DND-41 (cell line): ENCODE measurements at places on chromosomes 12 and 14.

- no peak for DNase-seq
These were observed 87.7 kb upstream of the FOXG1 start for GRCh38 chr14:28678887-28679286.

DNA sequence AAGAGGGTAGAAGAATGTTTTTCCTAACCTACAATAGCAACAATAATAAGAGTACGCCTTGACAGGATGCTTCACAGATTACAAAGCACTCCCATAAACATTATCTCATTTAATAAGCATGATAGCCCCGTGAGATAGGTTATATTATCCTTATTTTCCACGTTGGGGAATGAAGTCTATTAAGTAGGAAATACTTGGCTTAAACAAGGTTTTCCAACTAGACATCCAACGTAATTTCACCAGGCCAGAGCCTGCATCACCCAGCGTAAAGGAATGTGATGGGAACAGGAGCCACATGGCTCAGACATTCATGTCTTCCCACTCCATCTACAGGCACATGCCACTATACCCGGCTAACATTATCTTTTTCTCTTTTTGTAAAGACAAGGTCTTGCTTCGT is 223.4 kb upstream of the AMIGO2 start:
- no peak for DNase-seq

GRCh38 chr12:57242691-57243454 is 8.1 kb downstream of the STAC3 start:
- peak; percentile 79 for DNase-seq

GRCh38 chr14:64971943-64972791 is at the start of gene RAB15:
RAB15 (minus strand) TSS chr14:64972336; CDS start chr14:64972076, 260 bp downstream.
- peak; percentile 71 for DNase-seq

DNA sequence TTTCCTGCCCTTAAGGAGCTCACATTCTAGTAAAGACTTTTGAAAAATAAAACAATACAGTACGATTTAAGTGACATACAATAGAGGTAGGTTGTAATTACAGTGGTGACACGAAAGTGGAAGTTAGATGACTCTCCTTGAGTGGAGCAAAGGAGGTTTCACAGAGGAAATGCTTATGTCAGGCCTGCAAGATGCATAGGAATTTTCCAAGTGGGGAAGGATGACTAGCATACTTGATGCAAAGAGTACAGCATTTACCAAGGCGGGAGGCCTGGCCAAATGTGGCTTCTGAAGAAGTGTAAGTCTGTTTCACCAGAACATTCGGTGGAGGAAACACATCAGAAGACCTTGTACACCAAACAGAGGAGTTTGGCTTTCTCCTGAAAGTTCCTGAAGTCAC is 55.2 kb downstream of the ERO1A start:
- no peak for DNase-seq

DNA sequence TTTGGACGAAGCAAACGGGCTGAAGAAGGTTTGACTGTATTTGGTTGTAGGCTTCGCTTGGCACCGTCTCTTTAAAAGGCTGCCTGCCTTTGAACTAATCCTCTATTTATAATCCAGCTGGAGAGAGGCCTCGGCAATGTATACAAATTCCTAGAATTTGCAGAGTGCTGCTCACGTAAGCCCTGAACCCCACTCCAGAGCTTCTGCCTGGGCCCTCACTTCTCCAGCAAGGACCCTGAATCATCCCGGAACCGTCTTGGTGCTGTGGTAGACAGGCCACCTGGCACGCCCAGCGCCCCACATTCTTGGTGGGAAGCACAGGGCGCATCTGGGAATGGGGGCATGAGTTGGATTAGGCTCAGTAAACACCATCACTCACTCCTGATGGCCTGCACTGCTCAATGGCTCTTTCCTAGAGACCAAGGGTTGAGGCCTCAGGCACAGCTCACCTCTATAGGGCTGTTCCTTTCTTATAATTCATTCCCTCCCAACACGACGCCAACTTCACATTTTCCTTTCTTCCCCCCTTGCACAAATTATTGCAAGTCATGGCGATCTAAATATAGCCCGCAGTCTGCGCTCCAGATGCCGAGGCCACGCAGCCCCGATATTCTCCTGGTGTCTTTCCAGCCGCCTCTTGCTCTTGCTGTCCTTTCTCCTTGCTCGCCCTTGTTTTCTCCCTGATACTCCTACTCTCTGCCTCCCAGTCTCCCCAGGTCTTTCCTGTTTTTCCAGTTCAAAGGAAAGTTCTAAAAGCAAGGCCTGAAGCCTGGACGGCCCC is 141.0 kb downstream of the ZFP36L1 start:
- DNase-seq: no peak

DNA sequence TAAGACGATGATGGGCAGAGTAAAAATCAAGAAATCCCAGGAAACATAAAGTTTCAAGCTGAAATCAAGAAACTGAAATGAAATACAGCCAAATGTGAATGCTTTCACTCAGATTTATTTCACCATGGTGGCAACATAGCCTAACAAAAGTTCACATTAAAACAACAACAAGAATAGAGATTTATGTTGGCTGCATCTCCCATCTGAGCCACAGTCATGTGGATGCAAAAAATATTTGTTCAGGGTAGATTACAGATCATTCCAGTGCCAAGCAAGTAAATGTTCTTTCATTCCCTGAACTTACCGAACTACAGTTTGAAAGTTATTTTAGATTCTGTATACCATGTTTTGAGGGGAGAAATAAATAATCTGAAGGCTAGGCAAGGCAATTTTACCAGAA is 159.9 kb upstream of the TMTC1 start:
- no peak for DNase-seq

DNA sequence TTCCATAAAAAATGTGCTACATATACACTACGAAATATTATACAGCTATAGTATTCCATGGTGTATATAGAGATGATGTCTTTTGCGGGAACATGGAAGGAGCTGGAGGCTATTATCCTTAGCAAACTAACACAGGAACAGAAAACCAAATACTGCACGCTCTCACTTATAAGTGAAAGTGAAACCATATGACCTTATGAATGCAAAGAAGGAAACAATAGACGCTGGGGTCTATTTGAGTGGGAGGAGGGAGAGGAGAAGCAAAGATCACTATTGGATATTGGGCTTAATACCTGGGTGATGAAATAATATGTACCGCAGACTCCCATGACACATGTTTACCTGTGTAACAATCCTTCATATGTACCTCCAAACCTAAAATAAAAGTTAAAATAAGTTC is 142.8 kb downstream of the LRFN5 start:
- DNase-seq: peak; percentile 9

DNA sequence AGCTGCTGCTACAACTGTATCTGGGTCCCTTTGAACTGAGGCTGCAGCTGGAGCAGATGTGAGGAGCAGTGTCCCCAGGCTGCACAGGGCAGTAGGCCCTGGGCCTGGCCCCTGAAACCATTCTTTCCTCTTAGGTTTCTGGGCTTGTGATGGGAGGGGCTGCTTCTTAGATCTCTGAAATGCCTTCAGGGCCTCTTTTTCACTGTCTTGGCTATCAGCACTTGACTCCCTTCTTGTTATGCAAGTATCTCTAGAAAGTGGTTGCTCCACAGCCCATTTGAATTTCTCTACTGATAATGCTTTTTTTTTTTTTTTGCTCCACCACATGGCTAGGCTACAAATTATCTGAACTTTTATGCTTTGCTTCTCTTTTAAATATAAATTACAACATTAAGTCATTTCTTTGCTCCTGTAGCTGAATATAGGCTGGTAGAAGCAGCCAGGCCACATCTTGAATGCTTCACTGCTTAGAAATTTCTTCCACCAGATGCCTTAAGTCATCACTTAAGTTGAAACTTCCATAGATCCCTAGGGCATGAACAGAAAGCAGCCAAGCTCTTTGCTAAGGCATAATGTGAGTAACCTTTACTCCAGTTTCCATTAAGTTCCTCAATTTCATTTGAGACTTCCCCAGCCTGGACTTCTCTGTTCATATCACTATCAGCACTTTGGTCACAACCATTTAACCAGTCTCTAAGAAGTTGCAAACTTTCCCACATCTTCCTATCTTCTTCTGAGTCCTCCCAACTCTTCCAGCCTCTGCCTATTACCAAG is 41.1 kb downstream of the ACSM4 start:
- no peak for DNase-seq

GRCh38 chr14:51068268-51068667 is 26.6 kb downstream of the TRIM9 start:
- DNase-seq: no peak

GRCh38 chr14:74911704-74912103 is 11.4 kb downstream of the RPS6KL1 start:
- no peak for DNase-seq

DNA sequence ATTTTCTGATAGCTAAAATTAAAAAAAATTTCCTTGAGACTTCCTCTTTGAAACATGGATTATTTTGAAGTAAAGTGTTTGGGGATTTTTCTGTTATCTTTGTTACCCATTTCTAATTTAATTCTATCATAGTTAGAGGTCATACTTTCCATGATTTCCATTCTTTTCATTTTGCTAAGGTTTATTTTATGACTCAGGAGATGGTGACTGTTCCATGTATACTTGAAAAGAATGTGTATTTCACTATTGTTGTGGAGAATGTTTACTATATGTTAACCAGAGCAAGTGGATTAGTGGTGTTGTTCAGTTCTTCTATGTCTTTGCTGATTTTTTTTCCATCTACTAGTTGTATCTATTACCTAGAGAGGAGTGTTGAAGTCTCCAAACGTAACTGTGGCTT is 250.5 kb upstream of the PELI2 start:
- no peak for DNase-seq

- DNase-seq: no peak
These were observed 94.6 kb downstream of the SRRM4 start for GRCh38 chr12:119075918-119076317.

GRCh38 chr14:36955376-36955775 is 217.0 kb downstream of the SLC25A21 start:
- DNase-seq: no peak

DNA sequence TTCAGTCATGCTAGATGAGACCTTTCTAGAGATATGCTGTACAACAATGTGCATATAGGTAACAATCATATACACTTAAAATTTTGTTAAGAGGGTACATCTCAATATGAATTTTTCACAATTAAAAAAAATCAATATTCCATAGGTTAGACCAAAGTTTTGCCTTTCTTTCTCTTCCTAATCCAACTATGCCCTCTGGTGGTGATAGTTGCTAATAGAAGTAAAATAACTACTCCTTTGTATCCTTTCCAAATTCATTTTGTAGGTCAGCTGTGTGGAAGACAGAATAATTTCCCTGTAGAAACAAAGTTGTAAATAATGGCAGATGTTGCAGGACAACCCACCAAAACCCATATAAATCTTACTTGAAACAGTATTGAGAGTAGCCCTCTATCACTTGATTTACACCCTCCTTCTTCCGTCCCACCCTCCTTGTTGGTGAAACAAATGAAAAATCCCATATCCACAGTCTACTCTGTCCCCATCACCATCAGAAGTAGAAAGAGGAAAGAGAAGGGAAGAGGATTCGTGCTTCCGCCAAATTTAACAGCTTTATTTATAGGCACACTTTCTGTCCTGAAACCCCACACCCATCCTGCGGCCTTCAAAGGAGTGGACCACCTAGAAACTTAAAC is 34.2 kb upstream of the KICS2 start:
- no peak for DNase-seq

DNA sequence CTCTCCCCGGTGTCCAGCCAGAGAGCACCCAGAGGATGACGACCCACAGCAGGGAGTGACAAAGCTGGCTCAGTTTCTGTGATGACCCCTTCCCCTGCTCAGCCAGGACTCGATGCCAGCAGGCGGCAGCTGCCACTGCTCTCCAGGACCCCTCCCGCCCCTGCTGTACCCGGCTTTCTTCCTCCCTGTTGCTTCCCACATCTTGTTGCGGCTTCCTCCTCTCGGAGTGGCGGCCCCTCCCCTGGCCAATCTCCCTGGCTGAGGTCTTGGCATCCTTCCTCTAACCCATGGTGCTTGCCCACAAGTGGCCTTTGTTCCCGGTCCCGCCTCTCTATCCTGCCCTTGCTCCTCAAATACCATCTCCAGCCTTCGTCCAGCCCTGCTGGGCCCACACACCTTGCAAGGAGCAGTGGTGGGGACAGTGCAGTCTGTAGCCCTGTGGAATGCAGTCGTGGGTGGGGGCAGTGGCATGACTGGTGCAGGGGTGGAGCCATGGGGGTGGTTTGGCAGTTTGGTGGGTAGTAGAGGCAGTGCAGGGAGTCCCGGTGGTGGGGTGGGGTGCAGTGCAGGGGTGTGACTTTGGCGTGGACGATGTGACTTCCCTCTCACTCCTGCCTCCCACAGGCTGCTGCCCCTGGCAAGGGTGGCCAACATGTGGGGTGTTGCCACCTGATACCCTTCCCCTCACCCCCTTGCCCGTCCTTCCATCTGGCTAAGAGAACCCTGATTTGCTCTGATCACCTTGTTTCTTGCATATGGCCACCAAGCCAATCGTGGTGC is 16.3 kb upstream of the BEGAIN start:
- DNase-seq: no peak

DNA sequence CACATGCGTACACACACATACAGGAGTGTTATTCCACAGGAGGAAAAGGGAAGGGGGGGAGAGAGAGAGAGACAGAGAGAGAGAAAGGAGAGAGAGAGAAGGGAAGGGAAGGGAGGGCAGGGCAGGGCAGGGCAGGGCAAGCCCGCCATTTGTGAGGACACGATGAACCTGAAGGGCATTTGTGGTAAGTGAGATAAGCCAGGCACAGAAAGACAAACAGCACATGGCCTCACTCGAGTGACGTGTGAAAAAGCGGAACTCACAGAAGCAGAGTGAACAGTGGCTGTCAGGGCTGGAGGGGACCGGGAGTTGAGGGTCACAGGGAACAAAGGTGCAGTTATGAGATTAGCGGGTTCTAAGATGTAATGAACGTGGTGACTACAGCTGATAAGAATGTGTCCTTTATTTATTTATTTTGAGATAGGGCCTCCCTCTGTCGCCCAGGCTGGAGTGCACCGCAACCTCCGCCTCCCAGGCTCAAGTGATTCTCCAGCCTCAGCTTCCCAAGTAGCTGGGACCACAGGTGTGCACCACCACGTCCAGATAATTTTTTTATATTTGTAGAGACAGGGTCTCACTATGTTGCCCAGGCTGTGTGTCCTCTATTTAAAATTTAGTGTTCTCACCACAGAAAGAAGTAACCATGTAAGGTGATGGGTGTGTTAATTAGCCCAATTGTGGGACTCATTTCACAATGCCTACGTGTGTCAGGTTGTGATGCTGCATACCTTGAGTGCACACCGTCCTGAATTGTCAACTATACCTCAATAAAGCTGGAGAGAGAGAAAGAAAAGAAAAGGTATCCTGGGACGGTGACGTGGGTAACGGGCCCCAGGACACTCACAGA is 18.7 kb upstream of the FBRSL1 start:
- DNase-seq: no peak

DNA sequence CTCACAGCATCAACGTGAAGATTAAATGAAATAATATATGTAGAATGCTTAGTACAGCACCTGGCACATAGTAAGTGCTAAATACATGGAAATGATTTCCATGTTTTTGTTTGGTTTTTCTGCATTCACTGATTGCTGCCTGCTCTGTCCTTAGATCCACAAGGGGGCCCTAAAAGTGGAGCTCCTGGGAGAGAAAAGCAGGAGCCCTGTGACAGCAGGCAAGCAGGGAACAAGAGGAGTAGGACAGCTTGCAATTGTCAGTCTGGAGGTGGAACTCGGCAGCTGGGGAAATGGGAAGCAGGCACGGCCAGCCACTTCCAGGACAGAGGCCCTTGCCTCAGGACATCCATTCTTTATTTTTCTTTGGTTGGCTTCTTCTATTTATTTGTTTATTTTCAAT is 292.9 kb downstream of the BMP4 start:
- DNase-seq: no peak
